ENCODE measurements at places on chromosomes 6 and 20.
A peak's percentile ranks its signal among the peaks of the same experiment; 100 is the strongest.

- no peak for DNase-seq
Measured at GRCh38 chr20:10978019-10978702, 304.4 kb upstream of the JAG1 start.

GRCh38 chr6:3297006-3297405 is 38.3 kb downstream of the PSMG4 start:
- DNase-seq, result no peak

- DNase-seq, result no peak
Measured at GRCh38 chr6:143561105-143561704, 49.7 kb upstream of the FUCA2 start.

GRCh38 chr6:123965894-123966293 is 162.2 kb downstream of the NKAIN2 start:
- peak; percentile 12 for DNase-seq

- DNase-seq, result no peak
Measured at GRCh38 chr6:149074832-149075258, 242.7 kb upstream of the TAB2 start.

DNA sequence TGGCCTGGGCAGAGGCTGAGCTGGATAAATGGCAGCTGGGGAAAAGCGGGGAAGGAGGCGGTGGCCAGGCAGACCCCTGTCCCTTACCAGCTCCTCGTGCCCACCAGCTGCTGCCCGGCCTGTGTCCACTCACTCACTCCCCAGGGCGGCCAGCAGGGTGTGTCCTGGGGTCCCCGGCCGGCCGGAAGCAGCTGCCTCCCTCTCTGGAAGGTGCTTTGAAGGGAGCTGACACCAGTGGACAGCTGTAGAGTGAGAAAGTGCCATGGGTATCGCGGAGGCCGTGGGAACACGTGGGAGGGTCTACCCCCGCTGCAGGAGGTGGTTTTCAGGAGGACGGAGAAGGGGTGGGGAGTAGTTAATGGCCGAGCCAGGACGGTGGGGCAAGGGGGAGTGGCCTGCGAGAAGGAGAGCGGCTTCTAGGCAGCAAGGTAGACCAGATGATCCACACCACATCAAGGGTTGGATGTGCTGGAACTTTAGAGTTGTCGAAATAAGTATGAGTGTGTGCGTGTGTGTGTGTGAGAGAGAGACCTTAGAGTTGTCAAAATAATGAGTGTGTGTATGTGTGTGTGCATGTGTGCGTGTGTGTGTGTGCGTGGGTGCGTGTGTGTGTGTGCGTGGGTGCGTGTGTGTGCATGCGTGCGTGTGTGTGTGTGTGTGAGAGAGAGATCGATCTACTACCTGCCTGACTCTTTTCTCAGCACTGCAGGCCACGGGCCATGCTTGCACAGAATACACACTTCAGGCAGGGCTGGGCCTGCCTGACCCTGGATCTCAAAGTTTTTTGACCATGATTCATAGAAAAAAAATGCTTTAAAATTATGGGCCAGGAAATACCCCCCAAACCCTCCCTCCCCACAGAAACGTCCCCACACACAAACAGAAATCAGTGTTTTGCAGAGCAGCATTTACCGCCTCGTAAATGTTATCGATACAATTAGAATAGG is 43.9 kb downstream of the CDH4 start:
- DNase-seq, result peak; percentile 47
